ENCODE measurements at places on chromosomes 2 and 18.

DNA sequence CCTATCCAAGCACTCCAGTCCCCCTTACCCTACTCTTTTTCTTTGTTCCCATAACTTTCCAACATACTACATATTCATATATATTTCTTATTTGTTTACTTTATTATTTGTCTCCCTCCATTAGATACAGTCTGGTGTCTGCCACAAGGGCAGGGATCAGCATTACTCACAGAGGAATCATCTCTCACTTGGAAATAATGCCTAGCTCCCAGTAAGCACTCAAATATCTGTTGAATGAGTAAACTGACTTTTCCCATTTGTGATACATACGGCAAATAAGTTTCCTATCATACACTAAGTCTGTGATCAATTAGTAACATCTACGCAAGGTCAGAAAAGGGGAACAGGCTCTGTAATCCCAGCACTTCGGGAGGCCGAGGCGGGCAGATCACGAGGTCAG, 18.7 kb downstream of the C1D start:
- no peak for DNase-seq

- DNase-seq: no peak
These were observed 2.3 kb upstream of the CHN1 start for GRCh38 chr2:175007510-175007909.

DNA sequence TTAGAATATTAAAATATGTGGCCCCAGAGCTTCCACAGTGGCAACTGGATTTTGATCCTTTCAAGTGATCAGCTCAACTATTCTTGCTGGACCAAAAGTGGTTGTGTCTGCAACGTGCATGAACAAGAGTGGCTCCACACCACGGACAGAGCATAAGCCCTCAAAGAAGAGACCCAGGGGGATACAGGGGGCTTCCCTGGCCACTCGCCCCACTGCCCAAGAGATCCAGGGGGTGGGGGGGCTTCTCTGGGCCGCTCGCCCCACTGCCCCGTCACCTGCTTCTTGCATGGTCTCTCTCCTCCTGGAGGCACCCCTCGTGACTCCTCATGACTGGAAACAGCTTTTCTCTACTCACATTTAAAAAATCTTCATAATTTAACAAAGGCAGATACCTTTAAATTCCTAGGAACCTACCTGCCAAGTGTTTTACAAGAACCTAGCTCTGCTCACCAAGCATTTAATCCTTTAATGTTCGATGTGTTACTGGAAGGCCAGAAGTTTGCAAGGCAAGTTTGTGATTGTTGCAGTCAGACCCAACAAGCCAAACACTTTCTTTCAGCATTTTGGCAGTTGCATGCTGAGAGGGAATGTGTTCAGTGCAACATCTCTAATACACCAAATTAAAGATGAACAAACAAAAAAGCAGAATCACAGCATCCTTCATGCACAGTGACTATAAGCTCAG, 174.3 kb downstream of the BCL2 start:
- DNase-seq: no peak

DNA sequence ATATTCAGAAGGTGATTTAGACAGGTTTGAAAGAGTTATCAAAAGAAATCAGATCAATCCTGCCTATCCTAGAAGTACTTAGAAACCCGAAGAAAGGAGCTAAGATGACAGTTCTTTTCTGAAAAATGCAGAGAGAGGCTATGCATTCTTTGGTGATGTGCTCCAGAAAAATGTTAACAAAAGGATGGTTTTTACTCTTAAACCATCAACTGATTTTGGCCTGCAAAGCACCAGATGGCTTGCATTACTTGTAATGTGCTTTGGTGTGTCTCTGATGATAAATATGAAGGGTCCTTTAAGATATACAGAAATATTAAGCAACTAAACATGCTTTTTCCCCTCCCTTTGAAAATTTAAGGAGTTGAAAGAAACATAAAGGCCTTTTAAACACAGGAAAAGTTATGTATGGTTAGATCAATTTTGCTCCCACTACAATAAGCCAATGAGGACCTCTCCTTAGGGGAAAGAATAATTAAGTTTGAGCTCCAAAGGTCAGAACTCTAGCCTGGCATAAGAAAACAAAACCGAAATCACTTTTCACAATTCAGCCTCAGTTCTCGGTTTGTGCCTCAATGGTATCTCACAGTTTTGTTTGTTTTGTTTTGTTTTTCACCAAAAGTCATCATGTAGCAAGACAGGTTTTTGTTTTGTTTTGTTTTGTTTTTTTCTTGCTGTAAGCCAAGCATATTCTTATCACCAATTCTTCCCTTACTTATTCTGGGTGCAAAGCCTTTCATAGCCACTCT, 302.4 kb upstream of the NT5C1B start:
- no peak for DNase-seq

- no peak for DNase-seq
These were observed 87.7 kb downstream of the MEP1B start for GRCh38 chr18:32277549-32277948.

DNA sequence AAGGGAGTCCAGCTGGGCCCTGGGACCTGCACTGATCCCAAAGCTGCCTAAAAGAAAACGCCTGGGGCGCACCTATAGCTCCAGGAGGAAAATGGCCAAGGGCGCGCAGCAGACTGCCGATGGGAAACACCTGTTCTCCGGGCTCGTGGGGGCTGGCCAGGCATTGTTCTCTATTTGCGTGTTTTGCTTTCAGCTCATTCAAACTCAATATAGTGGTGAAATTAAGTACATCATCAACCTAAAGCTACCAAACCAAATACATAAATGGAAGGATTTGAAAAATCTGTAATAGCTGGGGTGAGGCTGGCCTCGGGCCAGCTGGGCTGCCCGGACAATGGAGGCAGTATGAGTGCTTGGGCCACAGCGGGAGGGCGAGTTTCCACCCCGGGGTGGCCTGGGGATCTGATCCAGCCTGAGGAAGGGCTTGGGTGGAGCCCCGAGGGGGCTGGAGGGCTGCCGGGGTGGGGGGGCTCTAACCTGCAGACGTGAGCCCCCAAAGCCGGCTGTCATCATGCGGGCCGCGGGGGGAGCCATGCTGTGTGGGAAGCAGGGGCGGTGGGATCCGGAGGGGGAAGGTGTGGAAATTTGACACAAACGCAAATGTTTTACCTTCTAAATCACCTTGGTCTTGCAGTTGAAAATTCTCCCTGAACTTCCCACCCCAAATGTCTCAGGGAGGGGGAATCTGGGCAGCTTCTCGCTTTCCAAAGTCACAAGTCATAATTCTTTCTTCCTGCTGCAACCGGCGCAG, 77.6 kb downstream of the ASB1 start:
- peak; percentile 87 for DNase-seq

DNA sequence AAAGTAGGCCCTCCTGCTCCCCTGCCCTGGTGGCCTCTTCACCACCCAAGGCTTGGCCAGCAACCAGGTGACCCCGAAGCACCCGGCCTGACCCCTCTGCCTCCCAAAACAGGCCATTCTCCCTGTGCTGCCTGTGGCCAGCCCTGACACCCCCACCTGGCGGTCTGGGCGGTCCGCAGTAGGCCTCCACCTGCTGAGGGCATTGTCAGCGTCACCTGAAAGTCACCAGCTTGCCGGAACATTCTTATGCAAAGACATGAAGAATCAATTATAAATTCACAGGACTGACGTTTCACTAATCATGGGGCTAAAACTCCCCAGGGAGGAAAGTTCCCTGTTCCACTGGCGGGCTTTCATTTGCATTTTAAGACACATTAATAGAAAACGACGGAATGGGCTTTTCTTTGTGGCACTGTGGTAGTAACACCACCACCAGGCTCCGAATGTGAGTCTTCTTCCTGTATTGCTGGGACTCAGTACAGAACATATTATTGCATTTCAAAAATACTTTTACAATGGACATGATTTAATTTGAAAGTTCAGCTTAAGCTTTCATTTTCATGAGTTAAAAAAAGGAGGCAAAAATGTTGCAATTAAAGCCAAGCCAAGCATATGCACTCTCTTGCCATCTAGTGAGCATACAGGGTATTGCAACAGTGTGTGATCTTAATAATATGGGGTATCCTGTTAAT, 57.4 kb downstream of the ADI1 start:
- DNase-seq: peak; percentile 11

- DNase-seq: no peak
These were observed 58.2 kb downstream of the KYNU start for GRCh38 chr2:142935563-142936089.

- no peak for DNase-seq
These were observed 409.0 kb upstream of the POU3F3 start for GRCh38 chr2:104444889-104445288.

DNA sequence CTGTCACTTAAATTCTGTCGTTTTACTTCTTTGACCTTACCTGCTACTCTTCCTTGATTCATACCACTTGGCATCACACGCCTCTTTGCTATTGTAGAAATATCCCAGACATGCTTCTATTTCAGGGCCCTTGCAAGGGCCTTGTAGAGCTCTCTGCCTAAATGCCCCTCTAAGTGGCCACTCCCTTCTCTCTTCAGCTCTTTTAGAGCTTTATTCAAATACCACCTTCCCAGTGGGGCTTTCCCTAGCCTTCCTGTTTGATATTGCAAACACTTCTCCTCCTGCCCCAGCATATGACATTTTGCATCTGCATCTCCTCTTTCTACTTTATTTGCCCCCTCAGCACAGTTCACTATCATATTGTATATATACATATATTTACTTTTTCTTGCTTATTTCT, 54.0 kb downstream of the PELI1 start:
- no peak for DNase-seq

DNA sequence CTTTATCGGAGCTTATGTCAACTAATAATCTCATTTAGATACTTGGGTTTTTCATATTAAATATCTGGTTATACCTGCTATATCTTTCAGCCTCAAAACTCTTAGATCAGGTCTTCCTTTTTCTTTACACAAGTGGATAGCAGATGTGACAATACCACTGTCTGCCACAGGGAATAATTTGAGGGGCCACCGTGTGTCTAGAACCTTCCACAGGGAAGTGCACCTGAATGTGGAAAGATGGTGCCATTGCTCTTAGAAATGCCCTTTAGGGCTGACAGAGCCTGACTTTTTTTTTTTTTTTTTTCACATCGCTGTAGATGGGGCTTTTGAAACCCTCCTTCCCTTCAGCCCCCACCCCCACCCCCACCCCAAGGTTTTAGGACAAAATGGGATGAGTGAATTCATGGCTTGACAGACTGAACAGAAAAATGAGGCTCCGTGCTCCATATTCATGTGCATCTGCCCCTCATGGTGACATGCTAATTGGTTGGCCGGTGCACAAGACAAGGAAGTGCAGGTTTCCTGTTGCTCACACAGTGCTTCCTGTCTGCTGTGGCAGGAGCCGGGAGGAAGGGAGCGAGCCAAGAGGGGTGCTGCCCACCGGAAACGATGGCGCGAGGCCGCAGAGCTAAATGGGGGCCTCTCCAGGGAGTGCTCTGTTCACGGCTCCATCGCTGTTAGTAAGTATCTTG, 246.0 kb downstream of the LDLRAD4 start:
- no peak for DNase-seq

DNA sequence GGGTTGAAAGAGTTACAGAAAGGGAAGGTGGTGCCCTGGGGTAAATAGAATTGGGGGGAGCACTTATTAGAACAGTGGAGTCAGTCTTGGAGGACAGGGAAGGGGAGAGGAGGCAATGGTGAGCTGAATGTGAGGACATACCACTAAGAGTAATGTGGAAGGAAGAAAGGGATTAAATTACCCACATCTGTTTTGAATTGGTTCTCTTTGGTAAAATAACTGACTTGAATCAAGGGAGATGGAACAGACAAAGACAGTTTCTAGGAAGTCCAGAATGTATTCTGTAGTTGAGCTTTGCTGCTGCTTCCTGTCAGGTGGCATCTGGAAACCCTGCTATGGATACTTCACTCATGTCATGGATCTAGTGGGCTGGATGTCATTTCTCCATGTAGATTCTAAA, 6.7 kb downstream of the SETBP1 start:
- no peak for DNase-seq

DNA sequence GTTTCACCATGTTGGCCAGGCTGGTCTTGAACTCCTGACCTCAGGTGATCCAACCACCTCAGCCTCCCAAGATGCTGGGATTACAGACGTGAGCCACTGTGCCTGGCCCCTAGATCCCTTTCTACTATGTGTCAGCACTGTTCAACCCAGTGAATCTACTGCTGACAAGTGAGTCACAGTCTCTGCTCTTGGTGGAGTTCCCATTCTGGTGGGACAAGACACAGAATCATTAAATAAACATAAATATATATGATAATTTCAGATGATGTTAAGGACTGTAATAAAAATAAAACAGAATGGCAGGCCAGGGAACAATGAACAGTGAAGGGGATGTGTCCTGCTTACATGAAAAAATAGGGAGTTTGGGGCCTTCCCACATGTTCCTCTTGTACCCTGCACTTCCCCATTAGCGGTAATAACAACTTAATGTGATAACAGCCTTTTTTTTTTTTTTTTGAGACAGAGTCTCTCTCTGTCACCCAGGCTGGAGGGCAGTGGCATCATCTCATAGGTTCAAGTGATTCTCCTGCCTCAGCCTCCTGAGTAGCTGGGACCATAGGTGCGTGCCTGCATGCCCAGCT, 112.2 kb downstream of the CPO start:
- DNase-seq: no peak

DNA sequence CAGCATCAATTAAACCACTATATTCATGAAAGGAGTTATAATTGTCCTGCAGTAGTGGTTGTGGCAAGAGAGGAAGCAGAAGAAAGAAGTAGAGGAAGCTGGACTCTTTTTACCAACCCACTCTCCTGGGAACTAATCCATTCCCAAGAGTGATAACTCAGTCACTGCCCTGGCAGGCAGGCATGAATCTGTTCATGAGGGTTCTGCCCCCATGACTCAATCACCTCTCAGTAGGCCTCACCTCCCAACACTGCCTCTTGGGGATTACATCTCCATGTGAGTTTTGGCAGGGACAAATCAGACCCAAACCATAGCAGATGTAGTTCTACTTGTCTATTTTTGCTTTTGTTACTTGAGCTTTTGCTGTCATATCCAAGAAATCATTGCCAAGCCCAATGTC, 232.7 kb upstream of the MAP2 start:
- DNase-seq: no peak

- no peak for DNase-seq
These were observed 7.1 kb upstream of the PPP1R1C start for GRCh38 chr2:181978351-181979150.

DNA sequence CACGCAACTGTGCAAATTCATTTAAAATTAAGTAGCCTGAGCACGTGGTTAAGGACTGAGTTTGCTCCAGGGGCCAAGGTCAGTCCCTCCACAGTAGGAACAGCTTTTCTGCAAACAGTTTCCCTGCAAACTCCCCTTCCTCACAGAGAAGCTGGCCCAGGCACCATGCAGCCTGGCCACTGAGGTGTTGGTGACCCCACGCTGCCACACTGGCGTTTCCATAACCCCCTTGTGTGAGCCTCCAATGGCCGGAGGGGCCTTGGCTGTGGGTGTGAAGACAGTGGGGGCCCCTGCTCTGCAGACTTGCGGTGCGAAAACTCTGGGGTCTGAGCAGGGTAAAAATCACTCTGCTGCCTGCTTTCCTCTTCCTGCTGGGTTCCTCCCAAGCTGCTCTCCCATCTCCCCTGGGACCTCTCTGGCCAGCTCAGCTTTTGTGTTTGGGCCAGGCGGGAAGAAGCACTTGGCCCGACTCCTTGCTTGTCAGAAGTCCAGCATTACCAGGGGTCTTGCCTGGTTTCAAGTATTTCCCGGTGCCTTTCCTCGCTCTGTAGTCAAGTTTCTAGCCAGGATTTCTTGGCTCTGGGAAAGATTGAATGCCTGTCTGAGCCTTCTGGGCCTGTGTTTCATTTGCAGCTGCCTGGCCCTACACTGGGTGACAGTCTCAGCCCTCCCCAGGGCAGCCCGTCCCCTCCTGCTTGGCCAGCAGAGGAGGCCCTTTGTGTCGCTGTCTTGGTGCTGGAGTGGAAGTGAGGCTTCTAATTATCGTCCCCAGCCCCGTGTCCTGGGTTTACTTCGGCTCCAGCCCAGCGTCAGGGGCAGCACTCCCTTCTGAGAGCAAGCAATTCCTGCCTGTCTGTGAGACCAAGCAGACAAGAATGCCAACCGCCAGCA, 131.4 kb upstream of the SLC1A4 start:
- peak; percentile 54 for DNase-seq

- no peak for DNase-seq
These were observed 51.9 kb downstream of the MAIP1 start for GRCh38 chr2:200007306-200007705.
